ENCODE measurements at places on chromosomes 4 and X. TPM values are rescaled to one million over a fixed set of nuclear protein-coding genes. Genes with fewer than 3 reads are reported as not detected.

- no peak overlapping the region for H3K27ac ChIP-seq
- H3K27me3 ChIP-seq, result no peaks in the 10 kb centered on the region
- no peak for DNase-seq
- H3K36me3 ChIP-seq, result no peaks in the 10 kb centered on the region
- no peak overlapping the region for H3K4me3 ChIP-seq
- H3K4me1 ChIP-seq, result no peaks in the 10 kb centered on the region
Measured at GRCh38 chrX:154815274-154815818, 10.1 kb upstream of the MPP1 start.

Gene FAM236C
- not detected for total RNA-seq

DNA sequence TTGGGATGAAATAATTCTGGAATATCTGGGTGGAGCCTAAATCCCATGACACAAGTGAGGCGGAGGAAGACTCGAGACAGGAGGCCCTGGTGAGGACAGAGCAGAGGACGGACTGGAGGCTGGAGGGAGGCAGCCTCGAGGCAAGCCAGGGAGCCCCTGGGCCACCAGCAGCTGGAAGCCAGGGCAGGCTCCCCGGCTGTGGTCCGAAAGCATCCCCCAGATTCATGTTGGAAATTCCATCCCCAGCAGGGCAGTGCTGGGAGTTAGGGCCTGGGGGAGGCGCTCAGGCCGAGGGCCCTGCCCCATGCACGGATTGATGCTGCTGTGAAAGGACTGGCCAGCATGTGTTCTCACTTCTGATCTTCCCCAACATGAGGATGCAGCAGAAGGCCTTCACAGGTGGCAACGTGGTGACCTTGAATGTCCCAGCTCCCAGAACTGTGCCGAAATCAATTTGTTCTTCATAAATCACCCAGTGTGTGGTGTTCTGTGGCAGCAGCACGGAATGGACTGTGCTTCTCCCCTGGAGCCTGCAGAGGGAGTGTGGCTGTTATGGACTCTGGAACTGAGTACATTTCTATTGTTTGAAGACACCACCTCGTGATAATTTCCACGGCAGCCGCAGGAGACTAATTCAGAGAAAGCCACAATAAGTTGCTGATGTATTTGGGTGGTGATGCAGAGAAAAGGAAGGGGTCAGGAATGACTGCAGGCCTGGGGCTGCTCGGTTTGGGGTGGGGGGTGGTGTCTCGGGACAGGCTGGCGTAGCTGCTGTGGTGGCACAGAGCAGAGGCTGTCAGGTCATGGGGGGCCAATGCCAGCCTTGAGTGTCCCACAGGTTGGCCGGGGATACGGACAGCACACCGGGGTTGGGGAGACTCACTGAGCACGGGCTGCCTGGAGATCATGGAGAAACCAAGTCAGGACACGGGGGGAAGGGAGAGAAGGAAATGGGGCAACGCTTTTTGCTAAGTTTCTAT is 56.9 kb downstream of the PCGF3 start:
- no peak overlapping the region for H3K27ac ChIP-seq
- no peaks in the 10 kb centered on the region for H3K27me3 ChIP-seq
- H3K4me3 ChIP-seq, result no peak overlapping the region
- no peak for DNase-seq
- no peaks in the 10 kb centered on the region for H3K4me1 ChIP-seq
- H3K36me3 ChIP-seq, result no peaks in the 10 kb centered on the region

DNA sequence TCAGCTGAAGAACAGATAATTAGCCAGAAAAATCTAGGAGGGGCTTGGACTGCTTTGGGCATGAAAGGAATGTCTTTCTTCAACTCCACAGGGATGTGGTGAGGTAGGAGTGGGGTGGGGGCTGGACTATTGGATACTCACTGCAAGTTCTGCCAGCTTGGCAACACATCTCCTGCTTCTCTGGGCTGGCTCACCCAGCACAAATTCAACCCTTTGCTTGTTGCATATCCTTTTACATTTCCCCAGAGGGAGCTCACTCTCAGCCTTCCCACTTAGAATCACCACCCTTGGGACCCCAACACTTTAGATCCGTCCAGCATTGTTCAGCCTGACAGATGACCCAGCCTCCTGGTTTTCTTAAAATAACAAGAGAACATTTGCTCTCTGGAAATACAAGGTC is 120.6 kb downstream of the KDR start:
- no peak overlapping the region for H3K27ac ChIP-seq
- no peaks in the 10 kb centered on the region for H3K27me3 ChIP-seq
- DNase-seq, result no peak
- no peak overlapping the region for H3K4me3 ChIP-seq

Data from ovary (tissue), 10 donors.